Cardiac fibroblast (primary cell): ENCODE measurements at places on chromosomes 11 and 22.

DNA sequence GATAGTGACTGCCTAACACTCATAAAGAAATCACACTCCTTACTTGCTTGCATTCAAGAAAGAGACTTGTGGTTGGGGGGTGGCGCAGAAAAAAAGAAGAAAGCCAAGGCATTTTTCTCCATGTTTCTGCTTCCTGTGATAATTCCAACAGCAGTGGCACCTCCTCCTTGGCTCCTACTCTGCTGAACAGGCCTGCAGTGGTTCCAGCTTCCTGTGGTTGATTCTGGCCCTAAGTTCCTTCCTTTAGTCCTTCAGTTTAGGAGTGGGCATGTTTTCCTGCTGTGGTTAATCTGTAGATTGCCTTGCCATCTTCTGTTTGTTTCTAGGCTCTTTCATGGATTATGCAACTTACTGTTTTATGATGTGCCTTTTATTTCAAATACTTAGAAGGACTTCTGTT, 940.4 kb downstream of the DLG2 start:
- no peak for DNase-seq

GRCh38 chr11:58980159-58980843, 41.0 kb downstream of the GLYATL1 start:
- DNase-seq: no peak

- DNase-seq: peak; percentile 47
Observed at GRCh38 chr11:131356206-131356605, 14.2 kb upstream of the NTM start.

GRCh38 chr22:20940904-20941385, 23.7 kb downstream of the CRKL start:
- DNase-seq: no peak

DNA sequence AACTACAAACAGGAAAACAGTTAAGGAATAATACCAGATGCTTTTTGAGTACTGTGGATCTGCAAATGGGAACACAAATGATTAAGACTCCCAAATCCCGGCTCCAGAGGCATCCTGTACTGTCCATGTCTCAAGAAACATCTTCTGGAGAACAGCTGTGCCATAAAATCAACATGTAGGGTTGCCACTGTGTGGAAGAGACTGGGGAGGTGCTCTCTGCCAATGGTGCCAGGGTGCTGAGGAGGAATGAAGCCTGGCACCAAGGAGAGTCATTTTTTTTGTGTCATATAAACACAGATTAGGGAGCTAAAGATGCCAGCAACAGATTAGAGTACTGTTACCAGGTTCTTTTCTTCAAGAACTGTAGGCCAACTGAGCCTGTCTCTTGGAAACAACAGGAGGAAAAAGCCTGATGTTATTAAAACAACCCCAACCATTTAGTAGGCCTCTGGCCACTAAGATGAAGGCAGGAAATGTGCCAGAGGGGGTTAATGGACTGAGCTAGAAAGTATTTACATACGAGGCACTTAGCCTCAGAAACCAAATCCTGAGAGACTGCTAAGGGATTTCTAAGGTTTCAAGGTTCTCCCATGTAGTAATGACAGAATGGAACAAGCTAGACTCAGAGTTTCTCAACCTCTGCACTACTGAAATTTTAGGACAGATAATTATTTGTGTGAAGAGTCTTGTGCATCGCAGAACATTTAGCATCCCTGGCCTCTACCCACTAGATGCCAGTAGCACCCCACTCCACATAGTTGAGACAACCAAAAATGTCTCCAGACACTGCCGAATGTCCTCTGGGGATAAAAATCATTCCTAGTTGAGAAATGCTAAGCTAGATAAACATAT, 54.6 kb upstream of the CHRM4 start:
- peak; percentile 43 for DNase-seq

GRCh38 chr11:86627776-86628455, 44.5 kb downstream of the ME3 start:
- no peak for DNase-seq

DNA sequence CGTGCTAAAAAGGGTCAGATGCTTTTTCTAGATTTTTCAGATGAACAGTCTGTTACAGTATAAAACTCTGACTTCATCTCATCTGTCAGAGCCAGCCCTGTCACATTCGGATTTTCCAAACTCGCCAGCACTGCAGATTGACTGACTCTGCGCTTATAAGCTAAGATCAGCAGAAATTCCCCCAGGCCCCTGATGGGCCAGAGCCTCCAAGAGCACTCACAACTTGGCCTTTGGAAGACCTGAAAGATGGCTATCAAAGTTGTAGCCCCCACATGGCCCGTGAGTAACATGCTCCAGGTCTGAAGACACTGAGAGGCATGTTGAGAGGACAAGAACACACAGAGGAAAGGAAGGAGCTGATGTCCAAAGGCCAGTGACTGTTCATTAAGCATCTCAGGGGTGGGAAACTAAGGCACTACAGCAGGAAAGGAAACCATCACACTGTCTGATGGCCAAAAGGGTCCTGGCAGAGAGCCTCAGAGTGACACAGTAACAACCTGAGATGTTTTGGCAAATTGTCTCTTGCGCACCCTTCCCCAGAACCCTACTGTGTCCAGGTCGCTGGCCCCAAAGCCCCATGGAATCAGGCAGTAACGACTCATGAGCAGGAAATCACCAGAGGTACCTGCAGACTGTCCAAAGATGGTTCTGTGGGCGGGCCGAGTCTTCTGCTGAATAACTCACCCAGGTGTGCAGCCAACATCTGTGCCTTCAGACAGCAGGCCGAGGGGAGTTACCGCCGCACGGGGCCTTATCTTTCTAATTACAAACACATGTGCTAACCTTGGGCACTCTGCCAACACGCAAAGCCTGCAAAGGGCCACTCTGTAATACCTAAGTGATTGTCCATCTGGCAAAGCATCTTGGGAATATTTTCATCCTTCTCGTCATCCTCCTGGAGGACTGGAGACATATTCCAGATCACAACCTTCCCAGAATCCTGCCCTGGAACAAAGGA, 23.6 kb downstream of the HIRA start:
- DNase-seq: peak; percentile 41

DNA sequence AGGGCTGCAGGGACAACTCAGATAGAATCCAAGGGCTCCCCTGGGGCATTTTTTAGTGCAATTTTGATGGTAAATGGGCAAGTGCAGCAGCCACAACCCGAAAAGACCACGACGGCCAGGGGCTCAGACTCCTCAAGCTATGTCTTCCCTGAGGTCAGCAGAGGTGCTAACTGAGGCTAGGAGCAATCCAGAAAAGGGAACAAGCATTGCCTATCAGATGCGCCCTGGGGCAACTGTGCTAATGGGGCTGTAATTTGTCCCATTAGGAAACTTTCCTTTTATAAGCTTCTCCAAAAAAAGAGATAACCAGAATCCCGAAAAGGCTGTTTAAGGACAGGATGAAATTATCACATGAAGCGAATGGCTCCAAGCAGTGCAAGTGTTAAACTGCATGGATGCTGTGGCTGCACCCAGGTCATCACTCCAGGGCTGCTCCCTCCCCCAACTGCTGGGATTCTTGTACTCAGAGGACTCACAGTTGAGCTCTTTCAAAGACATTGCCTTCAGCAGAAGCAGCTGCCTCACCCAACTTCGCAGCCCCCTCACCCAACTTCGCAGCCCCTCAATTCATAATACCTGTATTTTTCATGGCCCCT, 2.8 kb upstream of the CD3E start:
- no peak for DNase-seq

GRCh38 chr22:48098243-48098920, 1335.9 kb downstream of the TBC1D22A start:
- DNase-seq: no peak

- DNase-seq: no peak
Observed at GRCh38 chr11:2843551-2843950, 42.0 kb downstream of the CDKN1C start.

DNA sequence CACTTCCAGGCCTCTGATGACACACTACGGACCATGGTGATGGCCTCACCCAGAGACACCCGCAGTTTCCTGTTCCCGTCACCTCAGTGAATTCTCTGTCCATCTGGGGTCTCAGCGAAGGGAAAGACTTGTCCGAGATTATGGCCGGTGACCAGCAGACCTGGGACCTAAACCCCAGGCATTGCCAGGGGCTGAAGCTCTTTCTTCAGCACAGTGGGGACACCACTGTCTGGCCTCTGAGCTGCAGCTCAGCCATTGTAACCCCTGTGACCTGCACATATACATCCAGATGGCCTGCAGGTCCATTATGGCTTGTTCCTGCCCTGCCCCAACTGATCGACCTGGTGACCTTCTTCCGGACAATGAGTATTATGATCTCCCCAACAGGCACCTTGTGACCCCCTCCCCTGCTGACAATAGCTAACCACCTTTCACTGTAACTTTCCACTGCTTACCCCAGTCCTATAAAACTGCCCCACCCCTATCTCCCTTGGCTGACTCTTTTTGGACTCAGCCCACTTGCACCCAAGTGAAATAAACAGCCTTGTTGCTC, 22.3 kb downstream of the CBX7 start:
- DNase-seq: no peak

- DNase-seq: no peak
Observed at GRCh38 chr11:71068963-71069362, 183.4 kb downstream of the SHANK2 start.

DNA sequence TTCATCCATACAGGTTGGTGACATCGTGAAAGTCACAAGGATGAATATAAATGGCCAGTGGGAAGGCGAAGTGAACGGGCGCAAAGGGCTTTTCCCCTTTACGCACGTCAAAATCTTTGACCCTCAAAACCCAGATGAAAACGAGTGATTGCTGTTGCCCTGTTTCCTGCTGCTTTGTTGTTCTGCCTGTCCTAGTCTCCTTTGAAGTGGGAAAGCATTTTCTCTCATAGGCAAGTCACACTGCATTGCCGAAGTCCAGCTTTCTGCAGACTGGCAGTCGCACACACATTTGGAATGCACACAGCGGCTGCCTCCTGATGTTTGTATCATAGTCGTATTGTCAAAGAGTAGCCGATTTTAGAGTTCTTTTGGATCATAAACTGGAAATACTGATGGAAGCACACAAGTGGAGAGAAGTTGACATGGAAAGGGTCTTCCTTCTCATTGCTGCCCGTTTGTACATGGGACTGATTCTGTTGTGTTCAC, 17.3 kb upstream of the AIFM3 start:
- DNase-seq: no peak

GRCh38 chr11:112864672-112865071, 96.5 kb upstream of the NCAM1 start:
- DNase-seq: no peak

- DNase-seq: peak; percentile 91
Observed at GRCh38 chr11:130413405-130414106, 14.9 kb downstream of the ADAMTS8 start.

DNA sequence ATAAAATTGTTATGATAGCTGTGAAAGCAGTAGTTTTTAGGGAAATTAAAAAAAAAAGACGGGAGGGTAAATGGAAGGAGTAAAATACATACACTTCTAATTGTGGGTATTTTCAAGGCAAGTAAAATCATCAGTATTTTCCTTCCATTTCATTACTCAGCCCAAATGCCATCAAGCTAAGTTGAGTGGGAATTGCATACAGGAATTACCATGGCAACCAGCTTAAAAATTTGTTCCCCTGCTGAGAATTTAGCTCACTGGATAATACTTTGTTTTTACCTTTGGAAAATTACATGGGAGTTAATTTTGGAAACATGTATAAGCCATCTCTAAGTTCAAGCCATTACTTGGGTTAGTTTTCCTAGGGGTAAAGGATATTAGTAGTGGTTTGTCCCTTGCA, 1873.4 kb downstream of the LRRC4C start:
- DNase-seq: no peak

DNA sequence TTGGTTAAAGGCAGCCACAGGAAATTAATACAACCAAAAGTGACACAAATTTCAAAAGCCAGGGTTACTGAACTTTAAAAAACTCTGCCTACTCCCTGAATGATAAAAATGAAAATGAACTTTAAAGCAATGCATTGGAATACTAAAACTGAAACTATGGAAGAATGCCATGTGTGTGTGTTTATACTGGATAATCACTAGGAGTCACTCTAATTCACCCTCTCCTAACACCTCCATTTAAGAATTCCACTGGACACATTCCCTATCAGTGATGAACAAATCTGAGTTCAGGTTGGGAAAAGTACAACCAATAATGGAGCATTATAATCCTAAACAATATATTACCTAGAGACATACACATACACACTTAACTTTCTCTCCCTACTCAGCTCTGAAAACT, 27.5 kb upstream of the PLAAT3 start:
- DNase-seq: peak; percentile 58

DNA sequence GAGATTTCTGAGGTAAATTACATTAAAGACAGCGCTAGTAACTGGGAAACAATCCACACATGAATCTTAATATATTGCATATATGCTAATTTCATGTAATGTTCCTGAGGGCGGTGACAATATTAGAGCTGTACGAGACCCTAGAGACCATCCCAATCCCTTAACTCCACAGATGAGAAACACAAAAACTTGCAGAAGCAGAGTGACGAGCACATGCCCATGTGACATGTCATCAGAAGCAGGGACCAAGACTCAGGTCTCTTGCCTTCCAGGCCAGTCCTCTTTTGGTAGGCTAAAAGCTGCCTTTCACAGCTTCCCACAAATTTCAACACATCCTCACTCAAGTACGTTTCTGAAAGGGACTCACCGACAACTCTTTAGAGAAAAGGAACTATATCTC, 11.8 kb downstream of the MAPK1 start:
- DNase-seq: no peak

DNA sequence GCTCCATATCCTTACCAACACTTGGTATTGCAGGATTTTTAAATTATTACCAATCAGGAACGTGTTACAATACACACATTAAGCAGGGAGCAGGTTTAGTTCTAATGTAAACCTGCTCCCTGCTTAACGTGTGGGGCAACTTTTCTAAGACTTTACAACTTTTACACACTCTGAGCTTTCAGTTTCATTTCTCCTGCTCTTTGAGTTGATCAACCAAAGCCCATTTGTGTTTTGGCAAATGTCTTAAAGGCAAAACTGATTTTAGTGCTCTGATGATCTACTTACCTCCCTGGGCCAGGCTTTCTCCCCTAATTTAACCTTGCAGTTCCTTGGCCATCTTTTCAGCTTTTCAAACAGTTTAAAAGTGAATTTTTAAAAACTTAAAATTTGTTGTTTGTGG, 70.9 kb downstream of the ZBTB44 start:
- no peak for DNase-seq

GRCh38 chr11:75576499-75576918, 14.5 kb downstream of the SERPINH1 start:
- peak; percentile 68 for DNase-seq

DNA sequence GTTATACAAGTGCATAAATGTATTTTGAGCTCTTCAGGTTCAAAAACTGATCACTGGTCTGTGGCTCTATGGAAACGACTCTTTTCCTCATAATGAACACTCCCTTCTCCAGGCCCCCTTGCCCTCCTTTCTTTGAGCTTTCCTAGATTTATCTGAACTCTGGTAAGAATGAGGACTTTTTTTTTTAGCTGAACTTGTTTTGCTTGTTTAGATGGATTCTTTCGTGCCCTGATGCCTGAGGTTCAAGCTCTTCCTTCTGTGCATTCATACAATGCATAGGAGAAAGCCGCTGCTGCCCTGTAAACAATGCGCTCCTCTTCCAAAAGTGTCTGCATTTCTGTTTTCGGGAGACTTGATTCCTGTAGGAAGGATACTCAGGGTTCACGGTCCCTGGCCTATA, 205.1 kb downstream of the TENM4 start:
- DNase-seq: no peak
